ENCODE measurements at places on chromosomes 2 and 18. TPM values are rescaled to one million over a fixed set of nuclear protein-coding genes. Genes with fewer than 3 reads are reported as not detected.

The LANCL1 gene
- 22.4 TPM for total RNA-seq

The ATOH8 gene
- not detected for total RNA-seq

The ATP6V1C2 gene
- not detected for total RNA-seq

The CXCR4 gene
- 1,739 TPM for total RNA-seq

The CHAC2 gene
- 0.85 TPM for total RNA-seq

The MC2R gene
- total RNA-seq, result not detected

The SIGLEC15 gene
- not detected for total RNA-seq

The CTAGE1 gene
- not detected for total RNA-seq

The IL1R2 gene
- total RNA-seq, result 0.31 TPM

The GLS gene
- total RNA-seq, result 224 TPM

The CUL3 gene
- total RNA-seq, result 115 TPM

The ABHD1 gene
- 1.0 TPM for total RNA-seq

The MATN3 gene
- not detected for total RNA-seq

The MRPL30 gene
- total RNA-seq, result 9.5 TPM

The SPC25 gene
- total RNA-seq, result 0.17 TPM

The ST8SIA3 gene
- not detected for total RNA-seq

The CD8B2 gene
- total RNA-seq, result not detected

The ARPC2 gene
- 452 TPM for total RNA-seq

The SNORC gene
- 1.2 TPM for total RNA-seq

The CYP26B1 gene
- total RNA-seq, result 0.05 TPM

The LYG1 gene
- 1.3 TPM for total RNA-seq

The GKN1 gene
- total RNA-seq, result not detected

The ORC2 gene
- 26.6 TPM for total RNA-seq

The GCKR gene
- total RNA-seq, result not detected

The MBD5 gene
- 52.9 TPM for total RNA-seq

The STEAP3 gene
- not detected for total RNA-seq

The KCNG2 gene
- total RNA-seq, result not detected

The HOXD11 gene
- total RNA-seq, result not detected

The ACVR1 gene
- 16.7 TPM for total RNA-seq

The CYTIP gene
- 490 TPM for total RNA-seq

The LOXHD1 gene
- not detected for total RNA-seq

The MGAT4A gene
- total RNA-seq, result 204 TPM

The CHRND gene
- not detected for total RNA-seq

The TUBA4B gene
- total RNA-seq, result not detected

The MCFD2 gene
- 29.7 TPM for total RNA-seq

The APCDD1 gene
- total RNA-seq, result not detected

The ALPI gene
- total RNA-seq, result not detected

The ARHGAP28 gene
- total RNA-seq, result not detected

The PPP1R7 gene
- total RNA-seq, result 38.2 TPM

The USP37 gene
- 20.2 TPM for total RNA-seq
